ENCODE measurements at places on chromosomes 7 and 10.

DNA sequence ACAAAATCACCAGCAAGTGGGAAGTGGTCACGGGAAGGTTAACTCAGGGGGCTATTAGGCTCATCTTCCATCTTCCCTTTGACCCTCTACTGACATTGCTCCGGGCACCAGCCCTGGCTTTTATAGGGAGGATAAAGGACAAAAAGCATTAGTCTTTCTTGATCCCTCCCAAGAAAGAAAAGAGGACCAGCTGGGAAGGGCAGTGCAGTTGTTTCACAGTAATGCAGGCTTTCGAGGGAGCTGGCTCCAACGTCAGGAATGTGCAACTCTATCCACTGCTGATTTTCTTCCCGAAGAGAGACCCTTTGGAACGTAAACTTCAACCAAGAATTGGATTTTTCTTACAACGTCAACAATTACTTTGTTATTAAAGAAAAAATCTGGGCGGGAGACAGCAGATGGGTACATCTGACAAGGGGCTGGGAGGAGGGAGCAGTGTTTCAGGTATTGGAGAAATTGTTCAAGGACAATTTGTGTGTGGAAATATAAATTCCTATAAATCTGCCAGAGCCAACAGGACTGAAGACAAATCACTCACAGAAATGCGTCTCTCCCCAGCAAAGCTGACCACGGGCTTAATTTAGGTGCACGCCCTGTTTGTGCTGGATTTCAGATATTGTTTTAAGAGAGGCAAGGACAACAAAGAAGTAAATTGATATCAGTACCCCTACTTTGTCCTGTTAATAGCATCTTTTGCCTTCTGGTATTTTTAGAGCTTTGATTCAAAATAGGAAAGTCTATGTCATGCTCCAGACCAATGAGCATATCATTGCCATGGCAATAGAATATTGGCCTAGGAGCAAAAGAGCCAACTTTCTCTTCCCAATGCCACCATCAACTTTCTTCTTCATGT lies 23.4 kb upstream of the ARID5B start:
- DNase-seq: no peak

GRCh38 chr10:130805635-130806030 lies 505.9 kb downstream of the TCERG1L start:
- no peak for DNase-seq

- DNase-seq: peak; percentile 69
Measured at GRCh38 chr10:101694674-101695403, at the start of gene FBXW4. Gene FBXW4 (minus strand): TSS chr10:101695170. CDS start chr10:101695105, 65 bp downstream.

- peak; percentile 87 for DNase-seq
Measured at GRCh38 chr7:144391823-144392255, 11.7 kb downstream of the NOBOX start.

DNA sequence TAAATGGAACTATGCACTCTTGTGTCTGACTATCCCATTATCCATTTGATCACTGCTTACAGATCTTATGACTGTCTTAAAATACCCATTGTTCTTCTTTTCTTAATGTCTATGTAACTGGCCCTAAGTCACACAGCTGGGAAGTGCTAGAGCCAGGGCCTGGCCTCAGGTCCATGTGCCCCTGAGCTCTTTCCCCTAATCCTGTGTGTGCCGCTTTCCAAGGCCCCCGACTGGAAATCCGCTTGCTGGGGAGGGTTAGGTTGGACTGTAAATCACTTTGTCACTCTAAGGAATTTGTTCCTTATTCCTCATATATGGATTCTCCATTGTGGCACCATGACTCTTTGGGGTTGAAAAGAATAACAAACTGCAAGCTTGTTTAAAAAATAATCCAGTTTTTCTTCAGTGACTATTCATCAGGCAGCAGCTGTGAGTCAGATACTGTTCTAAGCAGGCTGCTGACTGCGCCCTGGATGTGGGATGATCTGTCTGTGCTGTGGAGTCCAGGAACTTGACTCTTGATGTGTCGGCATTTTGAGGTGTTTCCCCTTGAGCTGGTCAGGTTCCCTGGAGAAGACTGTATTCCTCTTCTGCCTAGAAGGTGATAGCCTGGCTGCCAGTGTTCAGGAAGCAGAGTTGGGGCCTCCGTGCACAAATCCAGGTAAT lies 236.3 kb downstream of the SDK1 start:
- no peak for DNase-seq

DNA sequence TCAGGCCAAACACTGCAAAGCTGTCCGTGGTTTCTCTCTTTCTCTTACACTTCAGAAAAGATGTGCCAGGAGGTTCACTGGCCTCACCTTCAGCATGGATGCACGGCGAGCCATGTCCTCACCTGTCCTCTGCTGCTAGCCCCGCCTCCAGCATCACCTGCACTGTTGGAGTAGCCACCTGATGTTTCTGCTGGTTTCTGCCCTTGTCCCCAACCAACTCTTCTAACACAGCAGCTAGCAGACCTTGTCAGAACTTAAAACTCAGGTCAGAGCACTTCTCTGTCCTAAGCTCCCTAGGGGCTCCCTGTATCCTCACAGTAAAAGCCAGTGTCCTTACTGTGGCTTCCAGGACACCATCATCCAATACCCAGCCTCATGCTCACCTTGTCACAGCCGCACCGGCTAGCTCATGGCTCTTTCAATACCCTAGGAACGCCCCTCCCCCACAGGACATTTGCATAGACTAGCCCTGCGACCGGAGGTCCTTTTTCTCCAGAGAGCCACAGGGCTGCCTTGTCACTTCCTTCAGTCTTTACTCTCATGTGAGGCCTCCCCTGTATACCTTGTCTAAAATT lies 15.2 kb downstream of the PALD1 start:
- DNase-seq: peak; percentile 68

GRCh38 chr7:149741629-149742028 lies 31.8 kb downstream of the ZNF467 start:
- peak; percentile 42 for DNase-seq

DNA sequence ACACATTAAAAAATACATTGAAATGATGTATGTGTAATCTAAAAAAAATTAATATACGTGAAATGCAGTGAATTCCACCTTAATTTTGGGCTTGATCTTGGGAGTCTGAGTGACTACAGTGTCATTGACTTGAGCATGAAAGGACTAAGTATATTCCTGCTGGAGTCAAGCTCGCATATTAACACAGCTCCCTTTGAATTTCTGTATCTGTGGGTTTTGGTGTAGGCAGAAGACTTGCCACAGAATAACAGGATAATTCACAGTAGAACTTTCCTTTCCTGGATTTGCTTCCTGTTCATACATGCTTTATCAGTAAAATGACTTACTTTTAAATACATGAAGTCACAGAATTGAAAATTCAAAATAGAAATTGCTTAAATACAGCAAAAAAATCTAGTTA lies 55.3 kb downstream of the PPP1R9A start:
- no peak for DNase-seq

GRCh38 chr10:75712242-75712880 lies 280.9 kb downstream of the LRMDA start:
- DNase-seq: peak; percentile 10

- DNase-seq: no peak
Measured at GRCh38 chr10:133356549-133357284, 1.1 kb downstream of the FUOM start.

GRCh38 chr10:137031-137430 lies 1.8 kb downstream of the ZMYND11 start:
- DNase-seq: peak; percentile 71

DNA sequence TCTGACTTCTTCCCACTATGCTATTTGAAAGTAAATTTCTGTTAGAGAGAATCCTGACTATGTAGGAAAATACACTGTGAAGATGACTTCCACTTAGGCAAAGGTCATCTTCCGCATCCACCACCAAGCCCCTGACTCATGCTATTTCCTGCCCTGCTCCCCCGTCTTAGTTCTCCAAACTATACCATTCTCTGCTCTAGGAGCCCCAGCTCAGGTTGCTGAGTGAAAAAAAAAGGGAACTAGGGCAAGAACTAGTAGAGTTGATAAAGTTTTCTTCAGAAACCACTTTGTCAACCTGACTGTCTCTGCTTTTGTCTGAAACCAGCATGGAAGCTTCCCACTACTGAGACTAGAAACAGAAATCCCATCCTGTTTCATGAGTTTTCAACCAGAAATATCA lies 96.9 kb downstream of the EVX1 start:
- peak; percentile 46 for DNase-seq

DNA sequence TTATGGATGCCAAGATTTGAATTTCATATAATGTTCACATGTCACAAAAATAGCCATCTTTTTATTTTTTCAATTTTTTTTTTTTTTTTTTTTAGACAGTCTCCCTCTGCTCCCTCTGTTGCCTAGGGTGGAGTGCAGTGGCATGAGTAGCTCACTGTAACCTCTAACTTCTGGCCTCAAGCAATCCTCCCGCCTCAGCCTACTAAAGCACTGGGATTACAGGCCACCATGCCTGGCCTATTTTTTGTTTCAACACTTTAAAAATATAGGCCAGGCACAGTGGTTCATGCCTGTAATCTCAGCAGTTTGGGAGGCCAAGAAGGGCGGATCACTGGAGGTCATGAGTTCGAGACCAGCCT lies 246.3 kb downstream of the SKIDA1 start:
- no peak for DNase-seq

- no peak for DNase-seq
Measured at GRCh38 chr7:73985737-73986141, 42.2 kb upstream of the ELN start.

DNA sequence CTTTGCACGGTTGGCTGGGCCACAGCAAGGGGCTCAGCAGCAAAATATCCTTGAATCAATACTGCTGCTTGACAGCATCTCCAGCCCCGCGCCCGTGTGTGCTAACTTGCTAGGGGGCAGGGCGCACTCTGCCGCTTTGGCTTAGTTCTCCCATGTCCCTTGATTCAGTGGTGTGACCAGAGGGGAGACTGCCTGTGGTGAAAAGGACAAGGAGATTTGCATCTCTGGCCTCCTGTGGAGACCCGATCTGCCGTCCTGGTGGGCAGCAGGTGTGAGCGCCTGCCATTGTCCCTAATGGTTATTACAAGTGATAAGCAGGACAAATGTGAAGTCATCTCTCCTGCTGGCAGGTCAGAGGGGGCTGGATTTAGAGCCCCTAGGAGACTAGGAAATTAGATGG lies 500.2 kb upstream of the GALNT17 start:
- DNase-seq: no peak

DNA sequence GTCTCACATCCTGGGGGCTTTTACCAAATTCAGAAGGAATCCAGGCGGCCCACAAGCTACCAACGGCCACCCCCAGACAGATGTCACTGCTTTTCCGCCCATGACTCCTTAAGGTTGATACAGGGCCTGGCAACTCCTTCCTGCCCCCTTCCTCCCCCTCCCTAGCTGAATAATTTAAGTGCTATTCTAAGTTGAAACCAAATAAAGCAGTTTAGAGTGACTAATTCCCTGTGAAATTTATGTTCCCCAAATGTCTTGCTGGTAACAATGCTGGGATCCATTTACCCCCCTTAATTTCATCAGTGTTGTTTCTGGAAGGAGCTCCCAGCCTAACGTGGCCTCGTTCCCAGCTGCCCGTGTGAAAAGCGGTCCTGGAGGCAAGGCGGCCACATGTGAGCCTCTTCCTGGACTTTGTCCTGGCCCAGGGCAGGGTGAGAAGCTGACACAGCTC lies 109.6 kb downstream of the TMEM130 start:
- DNase-seq: no peak

DNA sequence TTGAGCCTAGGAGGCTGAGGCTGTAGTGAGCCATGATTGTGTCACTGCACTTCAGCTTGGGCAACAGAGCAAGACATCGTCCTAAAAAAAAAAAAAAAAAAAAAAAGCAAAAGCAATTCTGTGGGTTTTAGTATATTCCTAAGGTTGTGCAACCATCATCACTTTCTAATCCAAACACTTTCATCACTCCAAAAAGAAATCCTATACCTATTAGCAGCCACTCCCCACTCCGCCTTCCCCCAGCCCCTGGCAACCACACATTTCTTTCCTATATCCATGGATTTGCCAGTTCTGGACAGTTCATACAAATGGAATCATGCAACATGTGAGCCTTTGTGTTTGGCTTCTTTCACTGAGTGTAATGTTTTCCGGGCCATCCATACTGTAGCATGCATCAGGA lies 20.4 kb downstream of the ZAN start:
- DNase-seq: no peak

Measured in hematopoietic multipotent progenitor cell treated with erythropoietin and hydrocortisone succinate and interleukin-3 and kit ligand, for 6 days (in vitro differentiated cells).